ENCODE measurements at places on chromosomes 2 and 18.

GRCh38 chr2:51224790-51225189 is 192.9 kb upstream of the NRXN1 start:
- peak; percentile 8 for DNase-seq

DNA sequence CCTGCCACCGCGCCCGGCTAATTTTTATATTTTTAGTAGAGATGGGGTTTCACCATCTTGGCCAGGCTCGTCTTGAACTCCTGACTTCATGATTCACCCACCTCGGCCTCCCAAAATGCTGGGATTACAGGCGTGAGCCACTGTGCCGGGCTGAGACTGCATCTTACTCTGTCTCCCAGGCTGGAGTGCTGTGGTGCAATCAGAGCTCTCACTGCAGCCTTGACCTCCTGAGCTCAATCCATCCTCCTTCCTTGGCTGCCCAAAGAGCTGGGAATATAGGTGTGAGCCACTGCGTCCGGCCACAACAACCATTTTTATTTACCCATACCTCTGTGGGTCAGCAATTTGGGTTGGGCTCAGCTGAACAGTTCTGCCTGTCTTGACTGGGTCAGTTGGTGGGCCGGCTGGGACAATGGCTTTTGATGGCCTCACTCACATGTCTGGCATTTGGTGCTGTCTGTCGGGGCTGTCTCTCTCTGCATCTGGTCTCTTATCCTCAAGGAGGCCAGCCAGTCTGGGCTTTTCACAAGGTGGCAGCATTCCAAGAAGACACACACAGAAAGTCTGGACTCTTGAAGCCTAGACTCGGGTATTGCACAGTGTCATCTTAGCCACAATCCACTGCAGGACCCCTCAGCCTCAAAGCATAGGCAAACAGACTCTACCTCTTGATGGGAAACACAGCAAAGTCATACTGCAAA is 116.8 kb upstream of the GATA6 start:
- no peak for DNase-seq

- DNase-seq, result no peak
These were observed 675.5 kb upstream of the SLC8A1 start for GRCh38 chr2:41127351-41127750.

DNA sequence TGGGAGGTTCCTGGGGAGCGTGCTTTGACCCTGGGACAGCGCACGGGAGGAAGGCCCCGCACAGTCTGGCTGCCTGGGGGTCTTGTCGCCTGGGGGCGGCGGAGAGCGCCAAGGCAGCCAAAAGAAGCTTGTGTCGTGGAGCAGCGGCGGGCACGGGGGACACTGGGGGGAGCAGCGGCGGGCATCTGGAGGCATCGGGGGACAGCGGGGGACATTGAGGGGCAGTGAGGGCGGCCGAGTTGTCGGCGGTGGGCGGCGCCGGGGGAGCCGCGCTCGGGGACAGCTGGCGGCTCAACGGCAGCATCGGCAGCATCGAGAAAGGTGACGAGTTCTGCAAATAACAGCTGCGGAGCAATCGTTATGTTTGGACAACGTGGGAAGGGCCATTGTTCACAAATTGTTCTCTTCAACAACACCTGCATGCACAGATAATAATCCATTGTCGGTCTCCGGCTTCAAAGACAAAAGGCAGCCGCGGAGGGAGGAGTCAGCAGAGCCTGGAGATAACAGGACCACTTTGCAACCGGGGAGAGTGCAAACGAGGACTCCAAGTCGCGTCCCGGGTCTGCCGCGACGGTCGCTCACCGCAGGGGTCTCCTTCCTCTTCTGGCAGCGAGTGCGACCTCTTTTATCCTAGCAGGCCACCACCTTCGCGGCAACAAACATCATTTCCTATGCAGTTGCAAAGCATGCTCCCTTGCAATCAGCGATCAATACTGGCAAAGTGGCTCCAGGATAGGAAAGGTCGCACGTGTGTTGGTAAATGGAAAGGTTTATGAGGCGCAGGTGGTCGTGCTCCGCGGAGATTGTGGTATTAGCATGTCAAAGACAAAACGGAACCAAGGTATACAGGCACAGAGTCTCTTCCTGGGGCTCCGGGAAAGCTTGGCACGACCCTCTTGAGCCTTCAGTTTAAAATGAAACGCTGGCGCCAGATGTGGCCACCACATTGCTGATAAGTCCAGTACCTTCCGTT is 132.3 kb upstream of the DLX2 start:
- no peak for DNase-seq

- no peak for DNase-seq
These were observed 12.4 kb downstream of the CCL20 start for GRCh38 chr2:227826019-227826521.

DNA sequence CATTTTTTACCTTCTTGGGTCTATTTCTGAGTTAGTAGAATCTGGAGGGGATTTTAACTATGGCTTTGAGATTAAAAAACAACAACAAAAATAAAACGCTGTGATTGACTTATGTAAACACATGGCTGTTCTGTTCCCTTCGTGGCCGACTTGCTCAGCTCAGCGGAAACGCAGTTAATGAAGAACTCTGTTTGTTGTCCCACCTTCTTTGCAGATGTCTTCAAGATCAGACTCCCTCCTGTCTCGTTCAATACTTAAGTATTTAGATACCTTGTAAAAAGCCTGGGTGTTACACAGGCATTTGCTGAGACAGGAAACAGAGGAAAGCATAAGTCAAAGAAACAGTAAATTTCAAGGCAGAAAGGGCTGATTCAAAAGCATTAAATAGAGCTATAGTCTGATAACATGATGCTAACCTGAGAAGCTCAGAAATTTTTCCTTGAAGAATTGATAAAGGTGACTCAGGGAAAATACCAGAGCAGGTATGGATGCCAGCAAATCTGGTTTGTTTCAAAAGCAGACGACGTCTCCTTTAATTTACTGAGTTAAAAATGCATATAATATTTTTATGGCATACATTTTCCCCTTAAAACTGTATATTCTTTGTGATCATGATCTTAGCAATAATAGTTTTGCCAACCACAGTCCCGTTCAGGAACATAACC is 21.7 kb upstream of the POLI start:
- DNase-seq, result no peak

DNA sequence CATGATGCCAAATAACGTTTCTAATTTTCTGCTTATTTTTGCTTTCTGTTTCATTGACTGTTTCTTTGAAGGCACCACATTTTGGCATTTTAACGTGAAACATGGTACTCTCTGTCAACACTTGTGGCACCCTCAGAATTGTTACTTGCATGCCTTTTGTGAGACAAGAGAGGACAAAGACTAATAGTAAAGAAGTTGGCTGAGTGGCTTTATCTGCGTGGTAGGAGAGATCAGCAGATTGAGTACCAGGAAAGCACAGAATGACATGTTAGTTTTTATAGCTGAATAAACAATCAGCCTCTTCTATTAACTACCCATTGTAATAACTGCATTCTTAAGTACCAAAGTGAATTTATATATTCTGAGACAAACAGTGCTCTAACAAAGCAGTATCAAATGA is 8.6 kb downstream of the ZNF638 start:
- no peak for DNase-seq

DNA sequence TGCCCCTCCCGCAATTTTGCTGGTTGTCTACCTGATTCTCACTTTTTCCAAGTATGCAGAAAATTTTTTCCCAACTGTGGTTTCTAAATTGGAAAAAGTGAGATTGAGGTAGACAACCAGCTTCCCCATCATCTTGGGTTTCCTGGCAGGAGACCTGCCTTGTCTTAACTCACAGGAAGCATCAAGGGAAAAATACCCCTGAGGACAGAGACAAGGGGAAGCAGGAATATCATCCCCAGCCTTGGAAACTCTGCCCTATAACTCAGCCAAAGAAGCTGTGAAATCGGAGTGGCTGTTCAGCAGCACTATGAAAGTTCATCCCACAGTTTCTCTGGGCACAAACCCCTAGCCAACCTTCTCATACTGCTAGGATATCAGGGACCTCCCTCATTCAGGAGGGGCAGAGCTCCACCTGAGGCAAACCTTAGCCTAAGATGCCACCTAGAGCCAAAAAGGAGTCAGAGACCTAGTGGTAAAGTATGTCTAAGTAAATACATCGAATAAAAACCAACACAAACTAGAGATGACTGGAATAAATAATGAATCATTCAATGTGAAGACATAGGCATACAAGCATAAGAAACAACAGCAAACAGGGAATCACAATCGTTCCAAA is 68.2 kb downstream of the ZSWIM2 start:
- DNase-seq, result peak; percentile 6

GRCh38 chr18:61062258-61062657 is 271.0 kb upstream of the CDH20 start:
- DNase-seq, result no peak

DNA sequence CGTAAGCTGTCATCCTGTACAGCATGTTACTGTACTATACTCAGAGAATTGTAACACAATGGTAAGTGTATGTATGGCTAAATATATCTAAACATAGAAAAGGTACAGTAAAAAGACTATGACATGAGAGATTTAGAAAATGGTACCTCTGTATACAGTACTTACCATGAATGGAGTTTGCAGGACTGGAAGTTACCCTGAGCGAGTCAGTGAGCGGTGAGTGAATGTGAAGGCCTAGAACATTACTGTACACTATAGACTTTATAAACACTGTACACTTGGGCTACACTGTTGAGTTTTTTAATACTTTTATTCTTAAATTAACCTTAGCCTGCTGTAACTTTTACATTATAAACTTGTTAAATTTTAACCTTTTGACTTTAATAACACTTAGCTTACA is 1.5 kb downstream of the DDX18 start:
- no peak for DNase-seq

- DNase-seq, result no peak
These were observed 19.7 kb downstream of the CCDC102B start for GRCh38 chr18:68817584-68817983.

DNA sequence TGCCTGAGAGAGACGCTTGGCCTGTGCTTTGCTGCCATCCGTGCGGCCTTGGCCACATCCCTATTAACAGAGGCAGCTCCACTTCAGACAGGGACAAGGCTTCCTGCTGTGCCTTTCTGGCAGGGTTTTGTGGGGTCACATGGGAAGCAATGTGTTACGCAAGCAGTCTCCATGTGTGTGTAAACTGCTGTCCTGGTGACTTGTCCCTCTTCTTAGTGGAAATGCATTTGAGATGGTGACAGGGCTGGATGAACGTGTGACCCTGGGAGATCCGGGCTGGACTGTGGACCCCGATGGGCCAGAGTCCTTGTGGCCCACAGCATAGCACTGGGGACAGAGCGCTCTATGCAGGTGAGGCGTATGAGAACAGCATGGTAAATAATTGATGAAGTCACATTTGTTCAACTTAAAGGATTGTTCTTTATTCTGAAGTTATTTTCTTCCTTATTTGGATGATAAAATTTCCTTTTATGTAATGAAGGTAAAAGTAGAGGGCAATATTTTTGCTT is 23.2 kb downstream of the ASB1 start:
- peak; percentile 24 for DNase-seq
